ENCODE measurements at places on chromosomes 5 and 9.

- DNase-seq: no peak
Measured at GRCh38 chr5:132190161-132190817, 37.4 kb downstream of the P4HA2 start.

GRCh38 chr5:83034528-83035207 is 42.5 kb downstream of the TMEM167A start:
- no peak for DNase-seq

GRCh38 chr9:19373527-19373926 is 6.5 kb downstream of the RPS6 start:
- no peak for DNase-seq

DNA sequence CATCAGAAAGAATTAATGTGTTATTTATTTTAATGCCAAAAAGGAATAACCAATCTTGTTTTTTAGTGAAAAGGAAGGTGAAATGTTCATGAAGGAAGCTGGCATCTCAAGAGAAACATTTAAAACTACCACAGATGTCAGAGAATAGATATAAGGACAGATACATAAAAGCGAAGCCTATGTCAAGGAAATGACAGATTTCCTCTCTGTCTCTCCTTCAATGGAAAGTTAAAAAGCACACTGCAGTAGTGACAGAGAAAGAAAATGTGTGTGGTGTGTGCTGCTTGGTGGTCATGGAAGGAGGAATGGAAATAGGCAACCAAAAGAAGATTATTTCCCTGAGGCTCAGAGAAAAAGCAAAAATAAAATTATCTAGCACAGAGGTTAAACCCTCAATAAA is 9.2 kb downstream of the WNT8A start:
- DNase-seq: no peak

GRCh38 chr9:106960258-106960657 is 97.3 kb downstream of the ZNF462 start:
- DNase-seq: no peak

- DNase-seq: no peak
Measured at GRCh38 chr5:11791792-11792191, 112.5 kb downstream of the CTNND2 start.
